Brain (organoid and tissue), 16 donors: ENCODE measurements at places on chromosomes 2 and 18. TPM values are rescaled to one million over a fixed set of nuclear protein-coding genes. Genes with fewer than 3 reads are reported as not detected.

The SERPINB11 gene
- not detected for polyA plus RNA-seq

The UGT1A8 gene
- polyA plus RNA-seq: not detected

The SULT1C4 gene
- 9.2 TPM for polyA plus RNA-seq

The FZD7 gene
- polyA plus RNA-seq: 5.3 TPM

The PNPT1 gene
- 5.4 TPM for polyA plus RNA-seq

The FBXO48 gene
- 0.64 TPM for polyA plus RNA-seq

The CD8B2 gene
- 1.6 TPM for polyA plus RNA-seq

The VWA3B gene
- 1.1 TPM for polyA plus RNA-seq

The ALLC gene
- polyA plus RNA-seq: not detected

The IL36RN gene
- polyA plus RNA-seq: not detected

The FOXD4L1 gene
- not detected for polyA plus RNA-seq

The GPR45 gene
- polyA plus RNA-seq: 0.34 TPM

The SKOR2 gene
- polyA plus RNA-seq: not detected

The LIMS2 gene
- 10.5 TPM for polyA plus RNA-seq

The L3MBTL4 gene
- 4.5 TPM for polyA plus RNA-seq

The DSC2 gene
- polyA plus RNA-seq: 0.22 TPM

The MOB1A gene
- polyA plus RNA-seq: 18.6 TPM

The KYNU gene
- polyA plus RNA-seq: 0.15 TPM

The CCDC102B gene
- polyA plus RNA-seq: 3.0 TPM

The FOXI3 gene
- polyA plus RNA-seq: 0.29 TPM

The HNMT gene
- polyA plus RNA-seq: 2.6 TPM

The ZNF385B gene
- polyA plus RNA-seq: 2.4 TPM

The CGREF1 gene
- polyA plus RNA-seq: 8.4 TPM

The MYO1B gene
- 35.7 TPM for polyA plus RNA-seq

The PLCL1 gene
- polyA plus RNA-seq: 5.7 TPM

The TSPYL6 gene
- polyA plus RNA-seq: not detected

The FIGLA gene
- polyA plus RNA-seq: not detected

The ALKAL2 gene
- polyA plus RNA-seq: not detected

The SERPINB8 gene
- polyA plus RNA-seq: 3.4 TPM

The NEU2 gene
- not detected for polyA plus RNA-seq

The DSG1 gene
- polyA plus RNA-seq: 0.05 TPM

The GRB14 gene
- 1.0 TPM for polyA plus RNA-seq

The ERCC3 gene
- 27.5 TPM for polyA plus RNA-seq

The DUSP2 gene
- polyA plus RNA-seq: 3.0 TPM

The RPL37A gene
- polyA plus RNA-seq: 6,566 TPM

The OSR1 gene
- 0.44 TPM for polyA plus RNA-seq

The CDH2 gene
- 85.4 TPM for polyA plus RNA-seq

The RTN4 gene
- polyA plus RNA-seq: 228 TPM

The SNTG2 gene
- polyA plus RNA-seq: 1.9 TPM

The HDLBP gene
- polyA plus RNA-seq: 203 TPM

The SLC38A11 gene
- polyA plus RNA-seq: 1.7 TPM

The SERPINB12 gene
- not detected for polyA plus RNA-seq

The CAPN13 gene
- 1.7 TPM for polyA plus RNA-seq

The AQP12B gene
- 0.19 TPM for polyA plus RNA-seq

The CROCC2 gene
- polyA plus RNA-seq: not detected

The PTPRM gene
- 11.6 TPM for polyA plus RNA-seq

The IL1RL2 gene
- polyA plus RNA-seq: 0.14 TPM

The CYS1 gene
- 1.7 TPM for polyA plus RNA-seq

The RAB17 gene
- 7.5 TPM for polyA plus RNA-seq

The HRH4 gene
- polyA plus RNA-seq: not detected

The MOCOS gene
- polyA plus RNA-seq: 0.12 TPM

The DHRS9 gene
- 0.44 TPM for polyA plus RNA-seq

The TMEM150A gene
- 5.6 TPM for polyA plus RNA-seq

The CD302 gene
- 3.7 TPM for polyA plus RNA-seq

The UGT1A3 gene
- not detected for polyA plus RNA-seq

The SNED1 gene
- polyA plus RNA-seq: 3.6 TPM

The GALNT5 gene
- polyA plus RNA-seq: not detected

The PJVK gene
- polyA plus RNA-seq: 0.22 TPM
